RWPE2 (cell line): ENCODE measurements at places on chromosomes 11 and 22.

GRCh38 chr11:121560236-121560635 is 107.5 kb upstream of the SORL1-AS1 start:
- no peak for DNase-seq

- no peak for DNase-seq
These were observed 535 bp downstream of the AQP11 start for GRCh38 chr11:77590194-77590782.

DNA sequence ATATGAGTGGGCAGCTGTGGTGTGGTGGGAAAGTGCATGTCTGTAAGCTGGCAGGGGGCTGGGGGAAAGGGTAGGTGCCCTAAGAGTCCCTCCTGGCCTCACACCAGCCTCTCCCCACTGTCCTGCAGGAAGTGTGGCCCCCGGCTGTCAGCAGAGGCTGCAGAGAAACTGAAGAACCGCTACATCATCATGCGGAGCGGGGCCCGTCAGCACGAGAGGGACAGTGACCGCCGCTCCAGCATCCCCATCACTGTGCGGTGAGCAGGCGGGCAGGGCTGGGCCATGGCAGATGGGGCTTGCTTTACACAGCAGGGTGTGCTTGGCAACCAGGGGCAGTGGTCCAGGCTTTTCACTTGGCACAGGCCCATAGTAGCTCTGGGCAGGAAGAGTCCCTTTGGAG is 19.8 kb downstream of the MCM5 start:
- no peak for DNase-seq

DNA sequence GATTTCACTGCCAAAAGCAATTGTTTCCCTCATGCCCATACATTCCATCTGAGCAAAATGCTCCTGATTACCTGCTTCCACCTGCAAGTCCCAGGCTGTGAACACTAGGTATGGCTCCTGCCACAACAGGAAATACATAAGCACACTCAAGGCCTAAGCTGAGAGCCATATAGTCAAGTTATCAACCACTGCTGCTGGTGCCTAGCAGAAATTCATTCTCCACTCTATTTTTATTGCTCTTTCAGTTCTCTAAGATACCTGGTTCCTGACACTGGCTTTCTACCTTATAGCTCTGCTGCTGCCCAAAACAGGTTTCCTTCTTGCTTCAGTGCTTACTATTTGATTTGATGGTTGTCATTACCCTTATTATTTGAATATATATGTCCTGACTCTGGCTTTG is 31.6 kb downstream of the SLC36A4 start:
- no peak for DNase-seq

DNA sequence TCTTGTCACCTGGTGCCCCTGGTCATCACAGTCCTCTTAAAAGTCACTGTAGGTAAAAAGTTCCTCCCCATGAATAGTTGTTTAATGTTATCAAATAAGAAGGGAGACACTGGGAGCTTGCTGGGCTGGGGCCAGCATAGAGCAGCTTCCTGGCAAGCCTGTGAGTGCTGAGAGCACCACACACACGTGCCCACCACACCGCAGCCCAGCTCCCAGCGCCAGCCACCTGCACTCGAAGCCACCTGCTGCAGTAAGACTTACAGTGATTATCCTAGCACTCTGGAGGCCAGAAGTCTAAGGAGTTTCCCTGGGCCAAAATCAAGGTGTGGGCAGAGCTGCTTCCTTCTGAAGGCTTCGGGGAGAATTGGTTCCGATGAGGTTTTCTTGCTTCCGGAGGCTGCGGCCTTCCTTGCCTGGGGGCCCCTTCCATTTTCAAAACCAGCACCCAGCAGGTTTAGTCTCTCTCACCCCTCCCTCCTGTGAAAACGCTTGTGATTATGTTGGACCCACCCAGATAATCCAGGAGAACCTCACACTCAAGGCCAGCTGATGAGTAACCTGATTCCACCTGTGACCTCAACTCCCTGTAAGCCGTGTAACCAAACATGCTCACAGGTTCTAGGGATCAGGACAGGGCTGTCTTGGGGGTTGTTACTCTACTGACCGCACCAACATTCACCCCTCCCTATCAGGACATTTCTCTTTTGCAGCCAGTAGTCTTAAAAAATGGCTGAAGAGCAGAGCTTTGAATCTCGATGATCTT is 687.2 kb downstream of the TBC1D22A start:
- DNase-seq = no peak

DNA sequence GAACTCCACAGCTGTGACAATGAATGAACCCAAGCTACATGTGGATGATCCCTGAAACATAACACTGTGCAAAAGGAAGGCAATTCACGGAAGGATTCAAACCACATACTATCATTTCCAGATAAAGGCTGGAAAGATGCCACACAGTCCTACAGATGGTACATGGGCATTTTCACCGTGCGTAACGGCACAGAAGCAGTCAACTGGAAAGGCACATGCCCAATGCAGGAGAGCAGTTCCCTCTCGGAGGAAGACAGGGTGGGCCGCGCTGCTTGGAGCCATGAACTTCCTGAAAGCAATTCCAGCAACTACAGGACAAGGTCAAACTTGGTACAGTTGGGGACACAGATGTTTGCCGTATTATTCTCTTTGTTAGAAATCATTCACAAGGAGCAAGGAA is 103.7 kb downstream of the SHANK2 start:
- DNase-seq = no peak

DNA sequence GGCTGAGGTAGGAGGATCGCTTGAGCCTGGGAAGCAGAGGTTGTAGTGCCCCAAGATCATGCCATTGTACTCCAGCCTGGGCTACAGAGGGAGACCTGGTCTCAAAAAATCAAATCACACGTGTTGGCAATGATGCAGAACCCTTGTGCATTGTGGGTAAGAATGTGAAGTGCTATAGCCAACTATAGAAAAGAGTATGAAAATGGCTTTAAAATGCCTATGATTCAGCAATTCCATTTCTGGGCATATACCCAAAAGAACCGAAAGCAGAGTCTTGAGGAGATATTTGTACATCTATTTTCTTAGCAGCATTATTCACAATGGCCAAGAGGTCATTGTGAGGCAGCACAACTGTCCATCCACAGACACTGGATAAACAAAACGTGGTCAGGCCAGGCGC is 2.6 kb upstream of the FADS3 start:
- DNase-seq = no peak

- DNase-seq = no peak
These were observed 63.6 kb downstream of the MTNR1B start for GRCh38 chr11:93033093-93033492.

DNA sequence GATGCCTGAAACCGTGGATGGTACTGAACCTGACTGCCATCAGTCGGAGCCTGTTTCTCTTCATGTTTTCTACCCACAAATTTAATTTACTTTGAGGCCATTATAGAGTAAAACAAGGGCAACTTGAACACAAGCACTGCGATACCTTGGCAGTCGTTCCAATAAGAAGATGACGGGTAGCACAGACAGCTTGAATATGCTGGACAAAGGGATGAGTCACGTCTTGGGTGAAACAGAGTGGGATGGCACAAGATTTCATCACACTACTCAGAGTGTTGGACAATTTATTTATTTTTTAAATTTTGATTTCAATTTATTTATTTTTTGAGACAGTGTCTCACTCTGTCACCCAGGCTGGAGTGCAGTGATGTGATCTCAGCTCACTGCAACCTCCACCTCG is 5.7 kb downstream of the DIXDC1 start:
- DNase-seq = no peak

GRCh38 chr22:49406047-49406650 is 421.5 kb downstream of the BRD1 start:
- no peak for DNase-seq

DNA sequence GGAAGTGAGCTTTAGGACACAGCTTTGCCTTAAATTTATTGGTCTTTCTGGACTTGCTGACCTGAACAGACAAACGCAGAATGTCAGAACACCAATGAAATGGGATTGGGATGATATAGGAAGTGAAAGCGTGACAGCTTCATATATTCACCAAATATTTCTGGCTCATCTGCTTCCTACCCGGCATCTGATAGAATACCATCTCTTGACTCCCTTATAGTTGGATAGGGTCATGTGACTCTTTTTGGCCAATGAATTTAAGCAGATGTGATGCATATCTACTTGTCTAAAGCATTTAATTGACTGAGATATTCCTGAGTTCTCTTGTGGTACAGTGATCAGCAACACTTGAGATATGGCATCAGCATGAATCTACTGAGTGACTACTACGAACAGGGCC is 2.5 kb upstream of the CAPRIN1 start:
- no peak for DNase-seq

- no peak for DNase-seq
These were observed 56.2 kb upstream of the SC5D start for GRCh38 chr11:121236115-121237001.

DNA sequence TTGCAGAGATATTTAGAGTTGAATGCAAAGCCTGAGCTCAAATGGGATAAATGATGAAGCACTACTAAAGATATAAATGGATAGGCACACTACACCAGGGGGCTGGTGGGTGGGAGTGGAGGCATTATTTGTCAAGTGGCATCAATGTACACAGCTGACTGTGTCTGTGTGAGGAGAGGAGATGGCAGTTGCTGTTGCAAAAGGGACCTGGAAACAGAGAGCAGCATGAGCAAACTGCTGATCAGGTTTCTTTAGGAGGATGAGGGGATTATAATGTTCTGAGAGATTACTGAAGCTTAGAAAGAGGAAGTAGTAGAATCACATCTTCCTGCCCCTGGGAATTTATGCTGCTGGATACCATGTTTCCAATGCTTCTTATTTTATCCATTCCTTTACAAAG is 39.4 kb upstream of the LIN7C start:
- no peak for DNase-seq
